ENCODE measurements at places on chromosomes 1 and 21. TPM values are rescaled to one million over a fixed set of nuclear protein-coding genes. Genes with fewer than 3 reads are reported as not detected.

MYOG gene
- not detected for total RNA-seq

KCNA3 gene
- total RNA-seq: not detected

KRTAP19-1 gene
- not detected for total RNA-seq

CDKN2C gene
- total RNA-seq: 19.2 TPM

DUSP23 gene
- total RNA-seq: 32.6 TPM

LIN28A gene
- not detected for total RNA-seq

RHEX gene
- total RNA-seq: not detected

LGALS8 gene
- total RNA-seq: 62.1 TPM

PTPRC gene
- 0.86 TPM for total RNA-seq

BSND gene
- total RNA-seq: not detected

Measured in GM23248 (cell line).